Left hindlimb (tissue), 1 donor: ENCODE measurements at places on chromosomes 2 and 18.

DNA sequence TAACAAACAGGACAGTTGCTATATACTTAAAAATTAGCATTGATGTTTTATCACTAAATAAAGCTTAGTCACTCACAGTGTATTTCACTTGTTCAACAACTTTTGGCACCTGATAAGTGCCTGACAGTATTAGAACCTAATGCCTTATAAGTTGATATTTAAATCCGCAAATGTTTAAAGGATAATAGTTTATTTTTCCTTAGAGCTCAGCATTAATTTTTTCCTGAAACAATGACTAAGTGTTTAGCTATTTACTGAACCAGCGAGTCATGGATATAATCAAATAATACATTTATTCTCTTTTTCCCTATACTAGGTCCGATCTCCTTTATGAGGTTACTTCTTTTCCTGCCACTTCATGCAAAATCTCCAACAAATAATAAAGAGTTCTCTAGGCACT lies 146.0 kb upstream of the PGAP1 start:
- DNase-seq, result no peak

GRCh38 chr2:157150747-157151146 lies 106.8 kb upstream of the GALNT5 start:
- no peak for DNase-seq

- peak; percentile 75 for DNase-seq
Observed at GRCh38 chr2:200585730-200586643, at the start of gene AOX1. AOX1 (plus strand) TSS chr2:200586014; CDS start chr2:200586109, 95 bp downstream.

GRCh38 chr2:233385489-233386044 lies 31.3 kb downstream of the DGKD start:
- no peak for DNase-seq

DNA sequence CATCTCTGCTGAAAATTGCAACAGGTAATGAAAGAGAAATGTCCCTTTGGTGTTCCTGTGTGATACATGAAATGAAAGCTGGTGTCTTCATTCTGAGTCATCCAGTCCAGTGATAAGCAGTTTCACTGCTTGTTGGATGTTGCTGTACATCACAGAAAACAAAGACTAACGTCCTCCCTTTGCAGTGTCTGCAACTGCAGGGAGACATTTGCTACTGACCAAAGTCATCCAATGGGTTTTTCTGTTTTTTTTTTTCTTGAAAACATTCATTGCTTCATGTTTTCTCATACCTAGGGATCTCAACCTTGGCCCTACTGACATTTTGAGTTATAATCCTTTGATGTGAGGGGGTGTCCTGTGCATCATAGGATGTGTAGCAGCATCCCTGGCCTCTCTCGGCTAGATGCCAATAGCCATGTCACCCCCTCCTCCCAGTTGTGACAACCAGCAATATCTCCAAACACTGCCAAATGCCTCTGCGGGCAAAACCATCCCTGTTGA lies 63.6 kb upstream of the FZD5 start:
- no peak for DNase-seq

GRCh38 chr2:120430501-120430830 lies 84.5 kb downstream of the INHBB start:
- no peak for DNase-seq

DNA sequence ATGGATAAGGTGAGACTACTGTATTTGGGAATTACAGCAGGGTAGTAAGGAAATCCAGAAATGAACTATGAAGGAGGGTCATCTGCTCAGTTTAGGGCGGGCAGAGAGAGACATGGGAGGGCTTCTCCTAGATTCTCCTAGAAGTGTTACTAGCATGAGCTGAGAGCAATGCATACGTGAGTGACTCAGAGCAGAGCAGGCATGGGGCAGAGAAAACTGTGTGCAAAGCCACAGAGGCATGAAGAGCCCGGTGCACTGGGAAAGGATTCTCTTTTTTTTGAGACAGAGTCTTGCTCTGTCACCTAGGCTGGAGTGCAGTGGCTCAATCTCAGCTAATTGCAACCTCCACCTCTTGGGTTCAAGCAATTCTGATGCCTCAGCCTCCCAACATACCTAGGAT lies 116.2 kb downstream of the SOCS6 start:
- DNase-seq, result no peak

GRCh38 chr2:215141706-215142105 lies 3.3 kb upstream of the ABCA12 start:
- no peak for DNase-seq

- no peak for DNase-seq
Observed at GRCh38 chr2:130762031-130762909, 6.9 kb downstream of the AMER3 start.

DNA sequence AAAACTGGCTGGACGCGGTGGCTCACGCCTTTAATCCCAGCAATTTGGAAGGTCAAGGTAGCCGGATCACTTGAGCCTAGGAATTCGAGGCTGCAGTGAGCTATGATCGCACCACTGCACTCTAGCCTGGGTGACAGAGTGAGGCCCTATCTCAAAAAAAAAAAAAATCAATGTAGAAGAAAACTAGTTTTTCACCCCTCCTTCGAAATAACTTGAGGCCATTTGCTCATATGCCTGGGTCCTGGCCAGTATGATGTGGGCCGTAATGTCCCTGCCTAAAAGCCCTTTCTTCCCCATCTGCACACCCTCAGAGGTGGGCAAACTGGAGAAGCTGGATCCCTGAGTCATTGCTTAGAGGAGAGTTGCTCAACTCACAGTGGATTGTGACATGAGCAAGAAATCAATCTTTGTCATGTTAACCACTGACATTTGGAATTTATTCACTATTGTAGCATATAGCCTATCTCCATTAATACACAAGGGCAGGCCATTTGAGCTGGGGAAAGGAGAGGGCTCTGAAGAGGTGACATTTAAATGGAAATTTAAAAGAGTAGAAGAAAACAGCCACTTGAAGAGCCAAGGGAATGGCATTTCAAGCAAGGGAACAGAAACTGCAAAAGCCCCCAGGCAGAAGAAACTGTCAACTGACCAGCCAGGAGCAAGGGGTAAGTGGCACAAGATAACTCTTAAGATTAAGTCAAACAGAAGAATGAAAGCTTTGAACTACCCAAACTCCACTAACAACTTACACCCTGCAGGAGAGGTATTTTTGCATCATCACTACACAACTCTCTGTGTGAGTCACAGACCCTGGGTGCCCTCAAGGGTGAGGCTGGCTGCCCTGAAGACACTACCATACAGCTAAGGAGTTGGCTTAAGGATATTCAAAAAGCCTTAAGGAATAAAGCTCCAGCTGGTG lies 7.6 kb upstream of the METTL21A start:
- DNase-seq, result no peak

GRCh38 chr2:9398881-9399780 lies 24.2 kb downstream of the ITGB1BP1 start:
- no peak for DNase-seq

GRCh38 chr2:1730015-1730927 lies 14.0 kb downstream of the PXDN start:
- peak; percentile 73 for DNase-seq

GRCh38 chr2:177553176-177553884 lies 160.8 kb downstream of the AGPS start:
- no peak for DNase-seq

DNA sequence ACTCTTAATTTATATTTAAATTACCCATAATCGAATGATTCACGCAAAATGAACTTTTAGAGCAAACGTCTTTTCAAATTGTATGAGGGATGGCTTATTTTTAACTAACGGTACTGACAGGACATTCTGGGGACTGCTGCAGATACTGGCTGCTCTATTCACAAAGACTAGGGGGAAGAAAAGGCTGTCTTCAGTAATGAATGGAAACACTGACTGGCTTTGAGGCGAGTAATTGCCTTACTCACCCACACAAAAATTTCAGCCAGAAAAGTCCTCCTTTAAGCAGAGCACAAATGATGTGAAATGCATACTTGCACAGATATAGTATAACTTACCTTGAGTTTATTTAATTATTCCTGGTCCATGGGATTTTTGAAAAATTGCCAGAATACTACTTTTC lies 852.6 kb downstream of the DPP10 start:
- DNase-seq, result no peak

GRCh38 chr2:158346032-158346431 lies 110.5 kb downstream of the CCDC148 start:
- no peak for DNase-seq
